ENCODE measurements at places on chromosomes 5 and 9.

DNA sequence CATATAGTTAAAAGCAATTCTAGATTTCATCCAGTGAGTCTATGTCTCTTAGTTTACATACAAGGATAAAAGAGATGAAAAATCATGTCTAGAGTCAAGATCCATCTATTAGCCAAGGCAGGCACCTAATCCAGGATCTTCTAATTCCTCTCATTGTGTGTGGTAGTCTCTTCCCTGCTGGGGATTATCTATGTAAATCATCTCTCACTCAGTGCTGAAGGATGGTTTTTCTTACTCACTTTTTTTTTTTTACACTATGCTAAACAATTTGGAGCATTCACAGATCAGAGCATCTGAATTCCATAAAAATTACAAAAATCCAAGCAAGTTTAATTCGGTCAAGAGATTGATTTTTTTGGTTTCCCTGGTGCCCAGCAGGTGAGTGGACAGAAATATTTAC is 154.9 kb upstream of the GDNF start:
- DNase-seq = no peak

- DNase-seq = no peak
These were observed 169.3 kb downstream of the MACROH2A1 start for GRCh38 chr5:135229679-135230132.

DNA sequence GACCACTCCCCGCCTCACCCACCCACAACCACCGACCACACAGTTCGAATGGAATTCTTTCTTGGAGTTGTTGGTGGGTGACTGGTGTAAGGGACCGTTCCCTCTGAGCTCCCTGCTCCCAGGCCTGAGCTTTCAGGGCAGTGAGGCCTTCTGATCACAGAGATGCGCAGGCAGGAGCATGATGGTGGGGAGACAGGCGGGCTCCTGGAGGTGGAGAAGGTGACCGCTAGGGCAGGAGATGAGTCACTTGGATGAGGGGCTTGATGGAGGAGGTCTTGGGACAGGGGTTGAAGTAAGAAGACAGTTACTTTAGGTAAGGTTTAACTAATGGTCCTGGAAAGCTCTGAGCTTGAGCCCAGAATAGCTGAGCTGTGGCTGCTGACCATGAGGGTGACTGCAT is 88.5 kb downstream of the HSPA4 start:
- DNase-seq = no peak

GRCh38 chr5:171367424-171368370 is 20.0 kb upstream of the NPM1 start:
- DNase-seq = no peak

DNA sequence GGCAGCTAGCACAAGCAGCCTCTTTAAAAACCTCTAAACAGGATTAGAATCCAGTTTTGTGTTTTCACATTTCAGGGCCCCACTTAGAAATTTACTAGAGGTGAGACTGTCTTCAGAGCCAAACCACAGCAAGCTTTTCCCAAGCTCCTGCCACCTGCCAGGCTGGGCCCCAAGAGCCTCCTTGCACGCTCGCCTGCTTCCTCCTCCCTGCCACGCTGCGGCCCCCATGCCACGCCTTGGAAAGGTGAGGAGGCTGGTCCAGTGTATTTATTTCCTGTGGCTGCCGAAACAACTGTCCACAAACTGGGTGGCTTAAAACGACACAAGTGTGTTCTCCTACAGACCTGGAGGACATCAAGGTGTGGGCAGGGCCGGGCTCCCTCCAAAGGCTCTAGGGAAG is 43.4 kb downstream of the NKX2-5 start:
- no peak for DNase-seq

DNA sequence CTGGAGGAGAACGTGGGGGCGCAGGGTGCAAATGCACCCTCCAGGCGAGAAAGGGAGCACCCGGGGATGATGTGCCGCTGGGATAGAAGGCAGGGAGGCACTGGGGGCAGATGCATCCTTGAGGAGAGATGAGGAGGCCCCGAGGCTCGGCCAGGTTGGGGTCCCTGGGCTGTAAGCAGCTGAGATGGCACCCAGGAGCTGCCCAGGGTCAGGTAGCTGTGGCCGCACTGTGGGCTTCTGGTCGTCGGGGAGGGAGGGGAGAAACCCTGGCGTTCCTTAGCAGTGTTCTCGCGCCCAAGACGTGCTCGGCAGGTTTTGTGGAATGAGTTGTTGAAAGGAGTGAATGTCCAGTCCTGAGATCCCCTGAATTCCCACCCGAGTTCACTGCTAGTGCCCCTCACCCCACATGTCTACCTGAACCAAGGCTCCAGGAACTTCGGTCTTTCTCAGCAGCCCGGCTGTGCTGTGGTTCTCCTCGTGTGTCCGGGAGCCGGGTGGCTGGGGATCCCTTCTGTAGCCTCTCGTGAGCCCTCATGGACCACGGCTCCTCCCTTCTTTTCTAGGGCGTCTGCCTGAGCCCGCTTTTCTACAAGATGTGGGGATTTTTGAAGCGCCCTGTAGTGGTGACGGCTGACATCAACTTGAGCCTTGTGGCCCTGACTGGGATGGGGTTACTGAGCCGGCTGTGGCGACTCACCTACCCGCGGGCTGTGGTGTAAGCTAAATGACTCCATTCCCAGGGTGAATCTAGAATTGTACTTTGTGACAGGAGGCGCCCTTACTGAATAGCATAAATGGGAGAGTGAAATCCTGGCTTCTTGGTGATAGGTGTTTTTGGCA is 1.1 kb downstream of the POMT1 start:
- no peak for DNase-seq

All from left hindlimb (tissue), 1 donor.